SK-MEL-5 (cell line): ENCODE measurements at places on chromosomes 12 and 14.
A peak's percentile ranks its signal among the peaks of the same experiment; 100 is the strongest.

GRCh38 chr12:41967668-41968500 is 176.8 kb downstream of the GXYLT1 start:
- no peak for DNase-seq

- DNase-seq = peak; percentile 65
Observed at GRCh38 chr14:73295198-73295796, 58.0 kb downstream of the PAPLN start.

DNA sequence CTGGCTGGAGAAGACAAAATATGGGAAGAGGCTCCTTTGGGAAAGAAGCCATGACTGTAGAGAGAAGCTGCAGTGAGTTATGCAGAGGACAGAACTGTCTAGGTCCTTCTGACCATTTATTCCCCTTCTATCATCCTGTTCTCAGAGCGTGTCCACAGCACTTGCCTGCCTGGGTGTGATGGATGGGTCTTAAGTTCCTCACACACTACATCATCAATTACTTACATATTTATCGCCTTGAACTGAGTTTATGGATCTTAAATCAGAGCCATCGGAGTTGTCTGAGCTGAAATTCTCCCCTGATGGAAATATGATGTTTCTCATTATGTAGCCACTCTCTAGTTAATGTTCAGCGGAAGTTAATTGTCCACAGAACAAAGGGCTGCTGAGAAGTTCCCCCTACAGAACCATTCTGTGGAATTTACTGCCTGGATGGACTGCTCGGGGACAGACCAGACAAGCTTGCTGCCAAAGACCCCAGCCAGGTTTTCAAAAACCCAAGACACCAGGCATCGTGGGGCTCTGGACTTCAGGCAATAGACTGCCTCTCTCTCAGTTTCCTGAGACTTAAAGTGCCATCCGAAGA is 232.5 kb upstream of the NOS1 start:
- DNase-seq = no peak

DNA sequence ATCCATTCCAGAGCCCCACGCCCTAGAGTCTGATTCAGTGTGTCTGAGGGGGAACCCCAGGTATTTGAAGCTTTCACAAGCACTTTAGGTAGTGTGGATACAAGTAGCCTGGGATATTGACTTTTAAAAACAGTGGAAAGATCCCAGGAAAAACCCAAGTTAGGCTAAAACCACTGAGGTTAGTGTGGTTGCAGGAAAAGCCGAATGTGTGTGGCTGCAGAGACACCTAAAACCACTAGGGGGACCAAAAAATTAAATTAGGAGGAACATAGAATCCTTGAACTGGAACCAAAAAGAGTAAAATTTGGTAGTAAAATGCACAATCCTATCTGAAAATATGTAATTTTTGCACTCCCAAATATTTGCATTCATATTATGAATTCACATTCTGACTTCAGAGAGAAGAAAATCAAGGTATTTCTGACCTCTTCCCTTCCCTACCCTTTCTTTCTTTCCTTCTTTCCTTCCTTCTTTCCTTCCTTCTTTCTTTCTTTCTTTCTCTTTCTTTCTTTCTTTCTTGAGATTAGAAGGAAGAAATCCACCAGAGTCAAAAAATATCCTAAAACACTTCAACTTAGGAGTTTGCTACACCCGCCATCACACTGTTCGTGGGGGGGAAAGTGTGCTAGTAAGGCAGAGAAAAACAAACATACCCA is 37.8 kb downstream of the SLCO1A2 start:
- DNase-seq = peak; percentile 33

GRCh38 chr12:5520037-5520436 is 88.1 kb downstream of the NTF3 start:
- DNase-seq = no peak

DNA sequence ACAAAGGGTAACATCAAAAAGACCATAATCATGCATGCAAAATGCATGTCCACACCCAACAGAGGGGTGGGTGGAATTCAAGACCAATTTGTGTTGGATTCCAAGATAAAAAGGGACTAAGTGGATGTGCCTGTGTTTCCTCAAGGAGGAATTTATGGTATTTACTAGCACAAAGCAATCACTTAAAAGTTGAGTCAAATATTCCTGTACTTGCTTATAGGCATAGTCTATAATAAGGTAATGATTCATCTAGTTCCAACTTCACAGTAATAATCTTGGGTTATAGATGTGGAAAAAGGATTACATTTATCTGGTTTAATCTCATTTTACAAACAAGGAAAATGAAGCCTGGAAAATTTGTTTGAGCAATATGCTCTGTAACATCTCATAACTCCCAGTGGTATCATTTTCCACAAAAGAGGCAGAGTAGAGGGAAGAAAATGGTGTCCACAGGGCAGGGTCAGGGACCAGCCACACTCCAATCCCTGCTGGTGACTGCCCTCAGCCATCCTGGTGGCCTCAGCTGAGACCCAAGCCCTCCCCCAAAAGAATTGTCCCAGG is 80.8 kb upstream of the REP15 start:
- DNase-seq = no peak
